Fibroblast of skin of back (primary cell): ENCODE measurements at places on chromosomes 5 and 9.

- DNase-seq: no peak
Measured at GRCh38 chr9:136154943-136155342, 36.3 kb upstream of the TMEM250 start.

DNA sequence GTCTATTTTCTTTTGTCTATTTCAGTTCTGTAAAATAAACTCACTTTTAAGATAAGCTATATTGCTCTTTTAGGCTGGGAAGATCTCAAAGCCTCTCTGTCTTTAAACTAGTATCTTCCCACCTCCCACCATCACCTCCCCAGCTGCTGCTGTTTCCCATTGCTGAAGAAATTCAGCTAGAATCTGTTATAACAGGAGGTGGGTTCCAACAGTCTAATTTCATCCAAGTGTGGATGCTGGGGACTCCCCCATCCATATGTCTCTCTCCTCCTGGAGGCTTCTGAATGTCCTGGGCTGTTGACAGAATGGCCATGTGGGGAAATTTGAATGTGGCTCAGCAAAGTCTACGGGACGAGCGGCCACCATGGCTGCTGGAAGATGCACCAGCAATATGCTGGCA is 301.0 kb downstream of the RASEF start:
- no peak for DNase-seq

DNA sequence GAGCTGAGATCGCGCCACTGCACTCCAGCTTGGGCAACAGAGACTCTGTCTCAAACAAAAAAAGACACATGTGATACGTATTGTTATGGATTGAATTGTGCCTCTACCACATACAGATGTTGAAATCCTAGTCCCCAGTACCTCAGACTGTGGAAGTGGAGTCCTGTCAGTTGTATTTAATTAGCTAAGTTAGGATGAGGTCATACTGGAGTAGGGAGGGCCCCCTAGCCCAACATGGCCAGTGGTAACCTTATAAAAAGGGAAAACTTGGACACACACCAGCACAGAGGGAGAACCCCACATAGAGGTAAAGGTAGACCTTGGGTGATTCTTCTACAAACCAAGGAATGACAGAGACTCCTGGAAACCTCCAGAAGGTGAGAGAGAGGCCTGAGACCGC is 119.8 kb downstream of the GADD45G start:
- no peak for DNase-seq

GRCh38 chr9:122065923-122066629 is 27.0 kb downstream of the TTLL11 start:
- DNase-seq: no peak

DNA sequence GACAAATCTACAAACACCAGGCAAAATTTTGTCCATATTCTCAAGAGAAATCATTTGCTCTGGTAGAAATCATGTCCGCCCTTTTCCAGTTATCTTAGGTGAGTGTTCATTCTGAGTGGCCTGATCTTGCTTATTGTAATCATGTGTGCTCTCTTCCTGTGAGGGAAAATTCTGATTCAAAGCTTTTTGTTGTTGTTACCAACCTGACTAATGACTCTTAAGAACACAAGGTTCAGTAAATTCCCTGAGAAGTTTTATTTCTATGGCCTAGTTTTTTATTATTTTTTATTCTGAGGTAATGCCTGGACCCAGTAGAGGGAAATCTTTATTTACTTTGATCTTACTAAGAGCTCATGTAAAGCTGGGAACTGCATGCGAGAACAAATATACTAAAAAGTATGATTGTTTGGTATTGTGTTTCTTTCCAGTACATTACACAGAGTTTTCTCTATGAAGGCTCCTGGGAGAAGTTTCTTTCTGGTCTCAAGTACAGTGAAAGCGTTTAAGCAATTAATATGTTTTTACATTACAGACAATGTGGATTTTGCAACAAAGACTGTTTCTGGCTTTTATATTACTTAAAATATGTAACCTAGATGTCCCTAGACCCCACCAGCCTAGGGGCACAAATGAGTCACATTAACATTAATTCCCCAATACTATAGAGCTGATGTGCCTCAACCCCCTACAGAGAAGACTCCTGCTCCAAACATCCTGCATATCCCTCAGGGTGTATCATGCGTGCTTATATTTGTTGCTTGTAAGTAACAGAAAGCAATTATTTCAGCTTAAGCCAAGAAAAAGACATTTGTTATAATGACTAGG is 138.1 kb downstream of the TMEM167A start:
- DNase-seq: peak; percentile 22

GRCh38 chr5:42949348-42950115 is 90.6 kb downstream of the ANXA2R start:
- peak; percentile 87 for DNase-seq

GRCh38 chr5:61048534-61048933 is 103.5 kb downstream of the NDUFAF2 start:
- DNase-seq: peak; percentile 86

DNA sequence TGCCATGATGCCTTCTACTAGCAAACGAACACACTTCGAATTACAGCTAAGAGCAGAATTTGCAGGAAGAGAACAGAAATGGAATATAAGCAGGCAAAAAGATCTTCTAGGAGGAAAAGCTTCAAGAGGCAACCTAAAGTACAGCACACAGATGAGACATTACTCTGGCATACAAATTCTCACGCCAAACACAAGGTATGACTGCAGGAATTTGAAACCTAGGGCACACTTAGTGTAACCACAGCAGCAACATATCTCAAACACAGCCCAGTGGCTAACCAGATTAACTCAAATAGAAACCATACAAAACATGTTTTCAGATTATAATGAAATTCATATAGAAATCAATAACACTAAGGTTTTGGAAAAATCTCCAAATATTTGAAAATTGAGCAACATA is 481.0 kb upstream of the RGMB start:
- DNase-seq: no peak

- DNase-seq: no peak
Measured at GRCh38 chr5:100790170-100790665, 112.9 kb downstream of the ST8SIA4 start.

DNA sequence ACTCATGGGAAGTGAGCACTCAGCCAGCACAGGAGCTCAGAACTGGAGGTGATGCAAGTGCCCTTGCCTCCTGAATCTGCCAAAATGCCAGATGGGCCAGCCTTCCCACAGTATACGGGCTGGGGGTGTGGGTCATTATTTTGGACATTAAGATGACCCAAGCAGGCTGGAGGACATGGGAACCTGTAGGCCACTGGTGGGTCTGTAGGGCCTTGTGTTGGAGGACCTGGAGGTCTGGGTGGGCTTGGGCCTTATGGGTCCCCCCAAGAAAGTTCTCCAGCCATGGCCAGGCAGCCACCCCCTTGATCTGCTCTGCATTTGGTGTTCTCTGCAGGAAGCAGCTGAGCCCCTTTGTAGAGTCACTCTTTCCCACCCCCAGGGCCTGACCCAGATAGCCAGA is 71.0 kb upstream of the ANGPTL2 start:
- DNase-seq: no peak

GRCh38 chr5:178320281-178320855 is 87.8 kb upstream of the PHYKPL start:
- DNase-seq: no peak

DNA sequence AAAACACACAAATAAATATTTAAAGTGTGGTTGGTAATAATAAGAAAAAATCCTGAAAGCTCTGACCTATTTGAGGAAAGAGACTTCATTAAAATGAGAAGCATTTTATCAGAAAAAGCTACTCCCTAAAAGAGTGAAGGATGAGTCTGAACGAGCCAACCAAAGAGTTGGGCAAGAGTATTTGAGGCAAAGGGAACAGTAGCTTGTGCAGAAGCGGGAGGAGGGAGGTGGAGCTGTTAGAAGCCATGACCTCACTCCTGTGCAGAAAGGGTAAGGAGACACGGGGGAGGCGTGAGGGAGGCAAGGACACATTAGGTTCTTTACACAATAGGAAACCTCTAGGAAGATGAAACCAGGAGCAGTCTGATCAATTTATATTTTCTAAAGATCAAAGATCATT is 29.4 kb downstream of the SH3RF2 start:
- no peak for DNase-seq

GRCh38 chr9:27749838-27750237 is 176.6 kb upstream of the C9orf72 start:
- DNase-seq: peak; percentile 6

DNA sequence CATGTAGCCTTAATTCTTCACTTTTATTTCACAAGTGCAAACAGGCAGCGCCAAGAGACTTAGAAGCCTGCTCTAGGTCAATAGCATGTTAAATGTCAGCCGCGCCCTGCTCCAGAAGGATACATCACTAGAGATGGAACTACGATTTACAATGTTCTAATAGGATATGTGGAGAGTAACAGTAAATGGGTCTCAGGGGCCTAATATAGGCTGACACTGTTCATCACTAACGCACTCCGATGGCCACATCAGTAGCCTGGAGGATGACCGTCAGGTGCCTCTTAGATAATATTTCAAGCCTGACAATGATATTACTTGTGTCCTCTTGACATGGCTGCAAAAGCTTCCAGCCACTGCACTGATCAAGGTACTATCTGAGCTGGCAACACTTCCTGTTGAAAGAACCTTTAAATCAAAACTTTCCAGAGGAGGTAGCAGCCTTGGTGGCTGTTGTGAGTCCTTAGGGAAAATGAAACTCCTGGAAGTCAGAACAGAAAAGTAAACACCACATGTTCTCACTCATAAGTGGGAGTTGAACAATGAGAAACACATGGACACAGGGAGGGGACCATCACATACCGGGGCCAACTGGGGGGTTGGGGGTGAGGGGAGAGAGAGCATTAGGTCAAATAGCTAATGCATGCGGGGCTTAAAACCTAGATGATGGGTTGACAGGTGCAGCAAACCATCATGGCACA is 35.0 kb downstream of the PTTG1 start:
- no peak for DNase-seq

GRCh38 chr5:141780240-141780951 is 97.8 kb downstream of the PCDH1 start:
- DNase-seq: no peak

- peak; percentile 71 for DNase-seq
Measured at GRCh38 chr5:107092695-107093094, 578.0 kb downstream of the EFNA5 start.

DNA sequence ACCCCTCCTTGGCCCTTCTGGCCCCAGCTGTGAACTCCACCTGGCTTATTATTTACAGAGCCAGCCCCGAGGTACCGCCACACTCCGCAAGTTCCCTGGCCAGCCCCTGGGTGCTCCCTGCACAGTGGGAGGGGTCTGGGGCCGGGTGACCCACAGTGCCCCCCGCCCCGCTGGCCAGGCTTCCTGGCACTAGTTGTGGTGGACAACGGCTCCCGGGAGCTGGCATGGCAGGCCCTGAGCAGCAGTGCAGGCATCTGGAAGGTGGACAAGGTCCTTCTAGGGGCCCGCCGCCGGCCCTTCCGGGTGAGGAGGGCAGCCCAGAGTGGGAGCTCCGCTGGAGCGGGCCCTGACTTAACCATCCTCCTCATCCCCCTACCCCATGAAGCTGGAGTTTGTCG is 3.9 kb downstream of the MAMDC4 start:
- no peak for DNase-seq

GRCh38 chr5:178994580-178995340 is at the start of gene GRM6:
Gene GRM6, minus strand, starts transcription at chr5:178995320. Its CDS starts 376 bp downstream, at chr5:178994944.
- DNase-seq: no peak

- DNase-seq: peak; percentile 66
Measured at GRCh38 chr9:76817489-76817888, 53.3 kb downstream of the PCA3 start.

DNA sequence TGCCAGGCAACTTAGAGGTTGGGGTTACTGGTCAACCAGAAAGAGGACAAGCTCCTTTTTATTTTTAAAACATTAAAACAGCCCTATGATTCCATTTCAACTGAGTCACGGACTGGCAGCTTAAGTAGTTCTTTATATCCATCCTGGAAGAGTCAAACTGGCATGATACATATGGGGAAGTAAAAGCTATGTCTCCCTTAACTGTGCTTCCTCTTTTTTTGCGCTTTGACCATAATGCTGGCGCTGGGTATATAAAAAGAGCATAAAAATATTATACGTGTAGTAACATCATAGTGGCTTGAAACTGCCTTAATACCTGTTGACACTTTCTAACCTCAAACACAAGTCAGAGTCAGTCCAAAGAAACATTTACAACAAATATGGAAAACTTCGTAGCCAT is 274.4 kb downstream of the CSNK1G3 start:
- DNase-seq: no peak

DNA sequence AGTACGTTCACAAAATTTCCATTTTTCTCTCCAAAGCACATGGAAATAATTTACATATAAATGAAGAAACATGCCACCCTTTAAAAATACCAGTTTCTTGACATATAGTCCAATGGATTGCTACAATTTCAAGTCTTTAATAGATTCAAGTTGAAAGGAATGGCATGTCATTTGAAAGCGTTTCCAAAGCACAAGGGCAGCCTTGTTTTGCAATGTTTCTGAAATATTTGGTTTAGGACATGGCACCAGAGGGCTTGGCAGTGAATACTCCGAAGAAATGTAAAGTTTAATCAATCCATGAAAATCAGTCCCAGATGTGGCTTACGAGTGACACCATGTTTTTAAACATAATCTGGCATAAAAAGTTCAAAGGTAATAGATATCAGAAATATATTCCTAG is 333.7 kb downstream of the PDE4D start:
- DNase-seq: no peak

DNA sequence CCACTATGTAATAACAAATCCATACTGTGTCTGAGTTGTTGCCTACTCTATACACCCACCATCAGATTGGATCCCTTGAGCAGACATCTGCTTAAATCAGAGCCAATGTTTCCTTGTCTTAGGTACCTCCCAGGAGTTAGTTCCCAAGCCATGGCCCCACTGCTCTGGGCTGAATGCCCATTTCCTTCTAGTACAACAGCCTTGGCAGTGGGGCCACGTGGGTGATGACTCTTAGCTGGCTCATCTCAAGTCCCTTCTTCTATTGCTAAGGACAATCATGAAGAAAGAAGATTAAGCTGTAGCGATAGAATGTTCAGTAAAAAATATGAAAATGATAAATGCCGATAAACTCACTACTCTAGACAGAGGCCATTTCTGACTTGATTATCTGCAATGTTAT is 16.6 kb downstream of the PTGR1 start:
- no peak for DNase-seq

DNA sequence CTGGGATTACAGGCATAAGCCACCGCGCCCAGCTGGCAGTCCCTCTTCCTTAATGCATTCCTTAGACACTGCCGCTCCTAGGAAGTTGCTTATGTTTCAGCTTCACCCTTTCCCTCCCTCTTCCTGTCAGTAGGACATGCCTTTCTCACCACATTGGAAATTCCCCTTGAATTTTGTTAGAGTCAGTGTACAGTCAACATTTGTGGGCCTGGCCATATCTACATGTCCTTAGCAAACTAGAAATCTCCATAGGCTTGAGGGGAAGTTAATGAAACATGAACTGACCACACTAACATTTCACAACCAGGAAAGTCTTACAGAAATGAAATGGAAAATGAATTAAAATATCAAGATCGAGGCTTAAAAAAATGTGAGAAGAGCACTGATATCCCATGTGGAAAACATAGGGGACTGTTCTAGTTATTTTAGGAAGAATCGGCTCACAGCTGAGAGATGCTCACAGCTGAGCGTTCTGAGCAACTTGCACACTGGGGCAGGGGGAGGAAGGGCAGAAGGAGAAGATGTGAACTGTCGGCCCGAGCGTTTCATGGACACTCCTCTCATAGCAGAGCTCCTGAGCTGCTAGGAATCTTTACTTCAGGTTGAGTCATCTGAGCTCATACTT is 21.1 kb upstream of the LVRN start:
- DNase-seq: peak; percentile 98
